ENCODE measurements at places on chromosomes 4 and X.

GRCh38 chr4:20416800-20417199 is 165.1 kb downstream of the SLIT2 start:
- DNase-seq, result no peak

DNA sequence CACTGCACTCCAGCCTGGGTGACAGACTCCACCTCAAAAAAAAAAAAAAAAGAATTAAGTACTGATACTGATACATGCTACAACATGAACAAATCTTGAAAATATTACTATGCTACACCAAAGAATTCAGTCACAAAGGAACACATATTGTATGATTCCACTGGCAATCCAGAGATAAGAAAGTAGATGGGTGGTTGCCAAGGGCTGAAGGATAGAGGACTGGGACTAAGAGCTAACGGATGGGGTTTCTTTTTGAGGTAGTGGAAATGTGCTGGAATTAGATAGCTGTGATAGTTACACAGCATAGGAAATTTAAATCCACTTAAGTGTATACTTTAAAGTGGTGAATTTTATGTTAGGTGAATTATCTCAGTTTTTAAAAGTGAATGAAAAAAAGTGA is 12.5 kb downstream of the ATP11C start:
- DNase-seq, result no peak

DNA sequence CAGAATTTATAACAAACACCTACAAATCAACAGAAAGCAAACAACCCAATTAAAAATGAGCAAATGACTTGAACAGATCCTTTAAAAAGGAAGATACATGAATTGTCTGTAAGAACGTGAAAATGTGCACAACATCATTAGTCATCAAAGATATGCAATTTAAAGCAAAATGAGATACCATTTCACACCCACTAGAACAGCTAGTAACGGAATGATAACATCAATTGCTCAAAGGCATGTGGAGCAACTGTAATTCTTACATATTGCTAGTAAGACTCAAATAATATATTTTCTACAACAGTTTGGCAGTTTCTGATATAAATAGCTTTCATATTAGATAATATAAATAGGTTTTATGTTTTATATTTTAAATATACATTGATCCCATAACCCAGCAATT is 82.5 kb downstream of the LCORL start:
- no peak for DNase-seq

GRCh38 chr4:1296324-1297022 is 6.8 kb downstream of the MAEA start:
- DNase-seq, result no peak
